ENCODE measurements at places on chromosomes 6 and 20.

- no peak for DNase-seq
These were observed 1.9 kb downstream of the GCNT2 start for GRCh38 chr6:10522929-10523573.

GRCh38 chr20:11852189-11852588 is 65.5 kb upstream of the BTBD3 start:
- no peak for DNase-seq

- no peak for DNase-seq
These were observed 30.7 kb downstream of the LINC00237 start for GRCh38 chr20:21075471-21075870.

DNA sequence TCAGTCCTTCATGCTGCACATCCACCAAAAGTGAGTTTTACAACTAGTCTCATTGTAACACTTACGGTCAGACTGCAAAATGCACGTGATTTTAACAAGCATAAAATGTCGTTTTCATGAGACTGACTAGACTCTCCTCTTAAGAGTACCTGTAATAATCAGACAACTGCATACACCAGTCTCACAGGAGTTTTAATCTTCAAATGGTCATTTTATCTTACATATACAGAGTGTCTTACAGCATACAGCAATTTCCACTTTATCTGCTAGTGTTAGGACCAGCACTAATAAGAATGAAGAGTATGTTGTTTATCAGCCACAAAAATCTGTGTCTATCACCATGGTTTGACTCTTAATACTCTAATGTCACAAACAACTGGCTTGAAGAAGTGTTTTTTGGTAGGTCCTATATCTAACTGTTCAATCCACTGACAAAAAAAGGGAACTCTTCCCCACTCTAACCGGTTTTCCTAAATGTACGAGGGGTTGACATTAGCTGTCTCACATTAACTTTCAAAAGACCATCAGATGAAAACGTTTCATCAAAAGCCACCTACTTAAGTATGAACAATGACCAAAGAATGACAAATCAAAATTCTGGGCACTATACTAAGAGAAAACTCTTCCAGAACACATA is 1.5 kb upstream of the ASF1A start:
- peak; percentile 53 for DNase-seq

- DNase-seq: no peak
These were observed 31.1 kb downstream of the UTRN start for GRCh38 chr6:144315981-144316861.

DNA sequence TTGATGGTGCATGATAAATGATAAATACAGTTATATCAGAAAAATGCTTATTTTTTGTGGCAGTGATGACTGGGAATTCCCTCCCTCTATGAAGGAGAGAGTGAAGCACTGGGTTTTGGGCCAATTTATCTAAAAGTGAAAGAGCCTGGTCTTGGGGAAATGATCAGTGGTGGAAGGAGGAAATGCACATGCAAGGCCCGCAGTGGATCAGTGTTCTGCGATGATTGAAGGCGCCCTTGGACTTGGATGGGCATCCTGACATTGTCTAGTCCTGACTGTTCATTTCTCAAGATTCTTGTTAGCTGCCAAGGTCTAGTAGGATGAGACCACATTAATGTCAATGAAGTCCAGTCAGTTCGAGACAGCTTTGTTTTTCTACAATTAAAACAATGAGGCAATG is 272.0 kb upstream of the SLC35B3 start:
- DNase-seq: no peak

DNA sequence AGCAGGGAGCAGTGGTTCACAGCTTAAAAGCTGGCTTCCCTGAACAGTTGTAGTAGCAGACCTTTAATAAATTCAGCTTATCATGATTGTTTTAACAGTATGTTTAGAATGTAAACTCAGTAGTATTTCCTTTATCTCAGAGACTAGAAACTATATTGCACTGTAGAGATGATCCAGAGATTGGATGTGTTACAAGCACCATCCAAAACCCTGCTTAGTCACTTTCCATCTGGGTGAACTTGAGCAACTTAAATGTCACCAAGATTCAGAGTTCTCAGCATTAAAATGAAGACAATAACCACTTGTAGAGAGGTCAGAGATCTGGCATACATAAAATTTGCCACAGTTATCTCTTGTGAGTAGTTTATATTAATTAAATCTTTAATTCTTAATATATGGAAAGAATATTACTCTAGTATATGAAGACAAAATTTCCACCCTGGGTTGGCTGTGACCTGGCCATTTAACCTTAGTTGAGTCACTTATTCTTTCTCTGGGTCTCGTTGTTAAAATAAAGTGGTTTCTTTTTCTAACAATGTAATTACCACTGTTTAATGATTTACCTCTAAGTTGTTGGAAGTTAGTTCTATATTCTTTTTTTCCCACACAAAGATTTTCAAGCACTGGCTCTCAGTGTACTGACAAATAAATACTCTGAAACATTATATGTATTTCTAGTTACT is 239.2 kb upstream of the FKBP1C start:
- no peak for DNase-seq

- DNase-seq: no peak
These were observed 440.1 kb downstream of the PREX1 start for GRCh38 chr20:48387675-48388074.

DNA sequence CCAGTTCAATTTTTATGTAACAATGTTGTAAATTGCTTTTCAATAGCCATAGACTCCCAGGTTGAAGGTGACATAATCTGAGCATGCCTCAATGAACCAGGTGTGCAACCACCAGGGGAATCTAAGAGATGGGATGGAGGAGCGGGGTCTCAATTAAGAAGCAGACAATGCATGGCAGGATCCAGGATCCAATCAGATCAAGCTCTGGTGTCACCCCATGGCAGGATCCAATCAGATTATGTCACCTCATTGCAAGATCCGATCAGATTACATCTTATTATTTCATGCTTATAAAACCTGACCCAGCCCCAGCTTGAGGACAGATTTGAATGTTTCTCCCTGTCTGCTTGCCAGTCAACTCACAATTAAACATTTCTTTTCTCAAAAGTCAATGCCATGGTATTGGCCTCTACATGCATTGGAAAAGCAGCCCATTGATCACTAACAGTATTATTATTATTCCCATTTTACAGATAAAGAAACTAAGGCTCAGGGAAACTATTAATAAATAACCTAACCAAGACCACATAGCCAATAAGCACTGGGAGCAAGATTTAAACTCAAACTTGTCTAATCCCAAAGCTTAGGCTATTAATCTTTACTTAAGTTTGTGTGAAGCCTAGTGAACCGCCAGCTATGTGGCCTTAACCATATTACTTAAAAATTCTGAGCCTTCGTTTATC is 14.3 kb upstream of the SIRT5 start:
- no peak for DNase-seq

- DNase-seq: no peak
These were observed 12.1 kb upstream of the WTAP start for GRCh38 chr6:159715166-159715565.

DNA sequence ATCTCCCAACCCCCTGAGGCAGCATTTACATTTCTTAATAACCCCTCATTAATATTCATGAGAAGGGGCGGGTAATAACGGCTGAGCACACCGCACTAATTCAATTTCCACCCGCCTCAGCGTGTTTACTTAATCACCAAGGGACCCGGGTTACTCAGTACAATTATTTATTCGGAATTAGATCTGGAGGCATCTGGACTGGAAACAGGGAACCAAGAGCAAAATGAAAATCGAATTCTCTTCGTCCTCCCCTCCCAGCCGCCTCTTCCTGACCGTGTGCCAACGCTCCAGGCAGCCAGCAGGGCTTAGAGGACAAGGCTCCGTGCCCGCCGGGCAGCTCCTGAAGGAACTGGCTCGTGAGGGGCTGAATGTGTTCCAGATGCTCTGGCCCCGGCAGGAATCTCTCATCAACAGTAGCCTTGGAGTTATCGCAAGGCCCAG is 23.5 kb upstream of the CTNNBL1 start:
- peak; percentile 87 for DNase-seq

- DNase-seq: no peak
These were observed 41.3 kb downstream of the MTFR2 start for GRCh38 chr6:136208783-136209182.

GRCh38 chr6:147510929-147511590 is 2.6 kb downstream of the SAMD5 start:
- no peak for DNase-seq

- DNase-seq: no peak
These were observed 305.5 kb upstream of the SGK1 start for GRCh38 chr6:134623401-134623800.
